Astrocyte of the spinal cord (primary cell): ENCODE measurements at places on chromosomes 5 and 9.

DNA sequence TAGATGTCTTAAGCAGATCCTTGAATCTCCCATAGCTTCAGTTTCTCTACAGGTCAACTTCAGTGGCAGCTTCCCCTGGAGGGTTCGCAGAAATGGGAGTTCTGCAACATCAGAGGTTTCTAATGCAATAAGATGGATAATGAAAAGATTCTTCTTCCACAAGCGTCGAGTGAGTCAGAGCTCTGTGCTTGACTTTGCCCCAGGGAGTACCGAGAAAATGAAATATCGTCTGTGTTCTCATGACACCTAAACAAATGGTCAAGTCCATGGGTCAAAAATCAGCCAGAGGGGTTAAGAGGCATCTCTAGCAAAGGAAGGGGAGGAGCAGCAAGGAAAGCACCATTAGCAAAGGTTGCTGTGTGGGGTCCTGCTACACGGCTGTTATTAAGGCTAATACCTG, 3.2 kb upstream of the ADRA1B start:
- peak; percentile 85 for DNase-seq

- DNase-seq: no peak
Measured at GRCh38 chr5:74624931-74625505, 15.5 kb downstream of the ENC1 start.

DNA sequence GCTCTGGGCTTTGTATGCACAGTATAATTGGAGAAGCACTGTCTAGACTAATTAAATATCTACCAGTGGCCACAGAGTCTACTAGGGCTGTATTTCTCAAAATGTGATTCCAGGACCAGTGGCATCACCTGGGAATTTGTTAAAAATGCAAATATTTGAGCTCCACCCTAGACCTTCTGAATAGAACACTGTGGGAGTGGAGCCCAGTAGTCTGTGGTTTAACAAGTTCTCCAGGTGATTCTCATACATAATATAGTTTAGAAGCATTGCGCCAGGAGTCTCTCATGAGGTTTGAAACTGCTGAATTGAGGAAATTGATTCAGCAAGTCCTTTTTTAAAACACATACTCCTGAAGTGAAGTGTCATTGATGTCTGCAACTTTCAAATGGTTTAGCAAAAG, 74.7 kb downstream of the FCHO2 start:
- no peak for DNase-seq

- DNase-seq: no peak
Measured at GRCh38 chr5:68398146-68398812, 182.7 kb downstream of the PIK3R1 start.

DNA sequence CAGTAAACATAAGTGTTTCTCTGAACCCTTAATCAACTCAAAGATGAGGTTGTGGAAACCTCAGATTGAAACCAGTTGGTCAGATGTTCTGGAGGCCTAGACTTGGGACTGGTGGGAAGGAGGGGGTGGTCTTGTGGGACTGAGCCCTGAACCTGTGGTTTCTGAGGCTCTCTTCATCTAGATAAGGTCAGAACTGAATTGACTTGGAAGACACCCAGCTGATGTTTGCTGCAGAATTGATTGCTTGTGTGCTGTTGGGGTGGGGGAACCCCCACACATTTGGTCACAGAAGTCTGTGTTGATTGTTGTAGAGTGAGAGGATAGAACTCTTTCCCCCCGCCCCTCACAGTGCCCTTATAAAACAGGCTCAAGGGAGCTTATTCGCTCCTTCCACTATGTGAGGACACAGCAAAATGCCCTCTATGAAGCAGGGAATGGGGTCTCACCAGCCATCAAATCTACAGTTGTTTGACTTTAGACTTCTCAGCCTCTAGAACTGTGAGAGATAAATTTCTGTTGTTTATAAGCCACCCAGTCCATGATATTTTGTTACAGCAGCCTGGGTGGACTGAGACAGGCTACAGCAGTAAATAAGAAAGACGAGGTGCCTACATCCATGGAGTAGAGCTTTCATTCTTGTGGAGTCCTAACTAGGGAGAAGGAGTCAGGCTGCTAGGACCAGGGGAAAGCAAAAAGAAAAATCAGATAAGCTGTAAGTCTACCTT, 25.7 kb upstream of the UGCG start:
- DNase-seq: no peak

DNA sequence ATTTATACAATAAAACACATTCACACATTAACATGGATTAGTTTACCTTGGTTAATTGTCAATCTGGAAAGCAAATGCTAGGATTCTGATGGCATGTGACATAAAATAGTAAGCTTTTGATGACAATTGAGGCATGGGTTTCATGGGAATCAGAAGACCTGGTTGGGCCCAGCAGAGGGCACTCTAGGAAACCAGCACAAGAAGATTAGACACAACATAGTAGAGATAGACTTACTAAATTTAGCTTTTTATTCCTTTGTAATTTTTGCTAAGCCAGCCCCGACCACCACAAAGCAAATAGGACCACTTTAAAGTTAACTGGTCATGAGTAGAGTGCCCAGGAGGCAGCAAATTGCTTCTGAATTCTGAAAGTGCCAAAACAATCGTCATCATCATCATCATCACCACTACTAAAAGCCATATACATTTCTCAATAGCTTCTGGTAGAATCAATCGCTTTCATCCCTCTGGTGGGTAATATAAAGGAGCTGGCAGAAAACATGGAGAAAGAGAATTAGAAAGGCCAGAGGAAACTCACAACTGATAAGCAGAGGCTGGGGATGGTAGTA, 163.2 kb downstream of the ARRDC3 start:
- peak; percentile 55 for DNase-seq

DNA sequence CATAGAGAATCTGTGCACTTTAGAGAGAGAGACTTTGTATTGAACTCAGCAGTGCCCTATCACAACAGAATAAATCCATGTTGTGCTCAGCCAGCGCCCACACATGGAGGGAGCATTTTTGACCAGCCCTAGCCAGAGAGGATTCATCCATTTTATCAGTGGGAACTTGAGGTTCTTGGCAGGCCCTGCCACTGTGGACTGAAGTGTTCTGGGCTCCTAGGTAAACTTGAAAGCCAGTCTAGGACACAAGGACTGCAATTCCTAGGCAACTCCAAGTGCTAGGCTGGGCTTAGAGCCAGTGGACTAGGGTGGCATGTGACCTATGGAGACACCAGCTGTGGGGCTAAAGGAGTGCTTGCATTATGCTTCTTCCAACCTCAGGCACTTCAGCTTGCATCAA, 523.5 kb downstream of the CDH12 start:
- no peak for DNase-seq

DNA sequence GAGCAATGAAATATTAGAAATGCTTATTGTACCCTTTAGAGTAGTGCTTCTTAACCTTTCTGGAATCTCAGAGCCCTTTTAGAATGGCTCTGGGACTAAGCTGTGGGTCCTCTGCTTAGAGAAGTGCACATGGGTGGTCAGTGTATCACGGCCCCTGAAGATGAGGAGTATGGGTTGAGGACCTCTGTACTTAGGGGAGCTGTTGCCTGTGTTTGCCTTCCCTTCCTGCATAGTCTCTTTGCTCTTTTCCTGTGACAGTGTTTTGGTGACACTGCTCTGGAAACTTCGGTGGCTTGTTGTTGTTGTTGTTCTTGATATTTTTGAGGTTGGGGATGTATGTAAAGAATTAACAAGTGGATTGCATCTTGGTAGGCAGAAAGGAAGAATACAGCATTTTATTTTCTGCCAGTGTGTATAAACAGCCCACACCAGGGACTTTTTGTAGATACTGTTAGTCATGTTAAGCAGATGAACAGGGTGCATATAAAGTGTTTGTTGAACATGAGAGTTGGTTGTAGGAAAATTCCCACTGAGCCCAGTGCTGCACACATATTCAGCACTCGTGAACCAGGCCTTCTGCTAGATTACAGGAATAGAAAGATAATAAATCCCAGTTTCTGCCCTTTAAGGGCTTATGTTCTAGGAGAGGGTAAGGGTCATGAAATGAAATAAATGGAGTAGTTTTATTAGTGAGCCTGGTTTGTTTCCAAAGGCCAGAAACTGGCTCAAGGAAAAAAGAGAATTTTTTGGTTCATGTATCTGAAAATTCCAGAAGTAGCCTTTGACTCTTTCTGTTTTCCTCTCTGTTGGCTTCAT, 199.7 kb downstream of the ARHGAP26 start:
- DNase-seq: no peak

DNA sequence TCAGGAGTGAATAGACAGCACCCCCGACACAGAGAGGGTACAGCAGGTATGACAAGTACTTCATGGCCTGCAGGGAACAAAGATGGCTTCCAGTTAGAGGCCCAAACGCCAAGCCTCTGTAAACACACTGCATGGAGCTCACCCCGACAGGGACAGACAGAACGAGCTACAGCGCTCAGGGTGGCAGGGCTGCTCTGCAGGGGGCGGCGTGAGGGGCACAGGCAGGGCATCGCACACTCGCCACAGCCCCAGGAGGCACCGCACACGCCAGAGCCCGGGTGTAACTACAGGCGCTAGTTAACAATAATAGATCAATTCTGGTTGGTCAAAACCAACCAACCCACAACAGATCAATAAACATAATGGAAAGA, 21.1 kb downstream of the CLPTM1L start:
- DNase-seq: no peak

- no peak for DNase-seq
Measured at GRCh38 chr5:38799556-38800377, 46.0 kb upstream of the OSMR start.

DNA sequence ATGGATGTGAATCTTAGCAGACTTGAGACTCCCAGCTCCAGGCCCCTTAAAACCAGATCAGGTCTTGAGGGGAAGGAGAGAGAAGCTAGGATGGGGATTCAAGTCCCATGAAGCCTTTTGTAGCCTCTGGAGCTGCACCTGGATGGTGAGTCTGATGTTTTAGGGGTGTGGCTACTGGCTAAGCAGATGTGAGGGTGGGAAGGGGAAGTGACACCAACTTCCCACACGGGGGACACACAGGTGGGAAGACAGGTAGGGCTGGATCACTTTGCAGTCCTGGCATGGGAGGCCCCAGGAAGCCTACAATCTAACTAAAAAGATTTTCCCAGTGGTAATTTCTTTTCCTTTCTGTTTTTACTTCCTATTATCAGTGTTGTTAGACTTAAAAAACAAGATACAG, 38.7 kb upstream of the UBAP2 start:
- no peak for DNase-seq

DNA sequence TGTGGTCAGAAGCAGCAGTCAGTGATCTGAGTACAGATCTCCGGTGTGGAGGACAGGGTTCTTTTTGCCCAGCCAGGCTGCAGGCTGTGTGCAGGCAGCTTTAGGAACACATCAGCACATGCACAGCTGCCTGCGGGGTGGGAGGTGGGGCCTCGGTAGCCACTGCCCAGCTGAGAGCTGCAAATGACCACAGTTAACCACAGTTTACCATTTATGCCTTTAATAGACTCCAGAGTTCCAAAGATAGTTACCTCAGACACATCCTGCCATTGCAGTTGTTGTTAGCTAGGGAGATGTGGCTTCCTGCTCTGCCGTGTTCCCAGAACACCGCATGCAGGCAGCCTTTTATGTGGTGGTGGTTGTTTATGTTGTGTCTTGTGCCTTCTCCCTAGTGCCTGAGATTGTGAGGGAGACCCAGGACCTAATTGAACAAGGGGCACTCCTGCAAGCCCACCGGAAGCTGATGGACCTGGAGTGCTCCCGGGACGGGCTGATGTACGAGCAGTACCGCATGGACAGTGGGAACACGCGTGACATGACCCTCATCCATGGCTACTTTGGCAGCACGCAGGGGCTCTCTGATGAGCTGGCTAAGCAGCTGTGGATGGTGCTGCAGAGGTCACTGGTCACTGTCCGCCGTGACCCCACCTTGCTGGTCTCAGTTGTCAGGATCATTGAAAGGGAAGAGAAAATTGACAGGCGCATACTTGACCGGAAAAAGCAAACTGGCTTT, 10.2 kb downstream of the EXOC3 start:
- no peak for DNase-seq

- DNase-seq: no peak
Measured at GRCh38 chr9:101787891-101788290, 49.4 kb upstream of the GRIN3A start.
